Glomerular endothelial cell (primary cell): ENCODE measurements at places on chromosomes 3 and 15. TPM values are rescaled to one million over a fixed set of nuclear protein-coding genes. Genes with fewer than 3 reads are reported as not detected.

The BTLA gene
- total RNA-seq: not detected in 2 replicates

The IDH2 gene
- total RNA-seq: 88.2 and 116 TPM in 2 replicates

The FEZF2 gene
- not detected in 2 replicates for total RNA-seq

The PROS1 gene
- total RNA-seq: 25.4 and 26.1 TPM in 2 replicates

The MPI gene
- 50.8 and 59.4 TPM in 2 replicates for total RNA-seq

The MAP6D1 gene
- 5.3 and 10.0 TPM in 2 replicates for total RNA-seq

The CD80 gene
- not detected in 2 replicates for total RNA-seq

The ANAPC13 gene
- 55.4 and 59.3 TPM in 2 replicates for total RNA-seq

DNA sequence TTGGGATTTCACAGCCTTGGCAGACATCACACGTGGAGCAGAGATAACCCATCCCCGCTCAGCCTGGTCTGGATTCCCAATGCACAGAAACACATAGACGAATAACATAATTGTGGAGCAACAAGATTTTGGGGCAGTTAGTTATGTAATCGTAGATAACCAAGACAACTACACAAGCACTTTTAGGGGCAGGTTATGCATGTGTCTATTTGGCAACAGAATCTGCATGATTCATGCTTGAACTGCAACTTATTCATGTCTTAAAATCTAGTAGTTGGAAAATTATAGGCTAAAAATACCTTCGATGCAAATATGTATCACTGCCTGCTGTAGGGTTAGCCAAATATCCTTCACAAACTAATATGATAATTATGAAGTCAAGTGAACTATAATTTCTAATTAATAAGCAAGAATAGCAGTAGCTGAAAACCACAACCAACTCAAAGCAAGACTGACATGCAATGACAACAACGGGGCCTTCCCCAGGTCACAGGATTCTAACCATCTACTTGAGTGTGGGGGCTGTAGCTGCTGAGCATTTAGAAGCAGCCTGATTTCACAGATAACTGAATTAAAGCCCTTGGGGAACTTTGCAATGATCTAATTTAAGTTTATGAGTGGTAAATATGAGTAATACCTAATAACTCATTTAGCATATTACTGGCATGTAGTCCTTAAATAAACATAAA lies 31.1 kb downstream of the DGKG start:
- no peak for DNase-seq

DNA sequence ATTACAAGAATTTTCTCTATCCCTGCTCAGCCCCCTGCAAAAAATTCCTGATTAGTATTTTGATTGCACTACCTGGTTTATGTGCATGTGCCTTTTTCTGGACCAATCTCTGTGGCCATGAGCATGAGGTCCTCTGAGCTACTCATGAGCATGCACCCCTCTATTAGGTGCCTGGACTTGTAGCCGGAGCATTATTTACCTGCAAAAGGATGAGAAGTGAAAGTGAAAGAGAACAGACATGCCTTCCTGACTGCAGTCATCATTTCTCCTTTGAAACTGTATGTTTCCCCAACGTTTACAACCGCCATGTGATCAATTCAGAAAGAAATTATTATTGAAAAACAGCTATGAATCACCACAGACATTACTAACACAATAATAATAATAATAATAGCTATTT lies 1008.8 kb downstream of the ROBO2 start:
- no peak for DNase-seq

DNA sequence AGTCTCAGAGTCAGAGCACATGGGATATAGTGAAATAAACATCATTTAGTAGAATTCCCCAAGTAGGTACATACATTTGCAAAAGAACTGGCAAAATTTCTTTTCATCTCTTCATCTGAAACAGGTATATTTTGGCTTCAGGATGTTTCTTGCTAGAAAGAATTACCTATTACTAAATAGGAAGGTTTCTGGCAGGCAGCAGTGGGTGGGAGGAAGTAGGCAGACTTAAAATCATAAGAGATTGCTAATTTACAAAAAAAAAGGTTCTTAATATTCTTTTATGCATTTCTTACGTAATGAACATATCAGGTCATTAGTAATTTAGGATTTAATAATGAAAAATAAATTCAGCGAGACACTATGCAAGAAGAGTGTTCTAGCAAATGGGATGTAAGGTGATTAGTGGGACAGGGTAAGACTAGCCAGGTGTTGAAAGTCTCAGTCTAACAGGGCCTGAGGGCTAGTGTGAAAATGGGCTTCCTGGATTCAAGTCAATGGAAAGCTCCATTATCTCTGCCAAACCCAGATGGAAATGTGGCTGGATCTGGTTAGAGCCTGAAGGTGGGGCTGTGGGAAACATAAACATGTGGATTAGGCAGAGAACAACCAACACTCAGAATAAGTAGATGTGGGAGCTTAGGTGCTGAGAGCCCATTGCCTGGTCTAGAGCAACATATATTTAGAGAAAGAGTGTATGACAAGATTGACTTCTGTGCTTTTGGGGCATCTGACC lies 127.4 kb upstream of the FEZF2 start:
- DNase-seq: no peak

DNA sequence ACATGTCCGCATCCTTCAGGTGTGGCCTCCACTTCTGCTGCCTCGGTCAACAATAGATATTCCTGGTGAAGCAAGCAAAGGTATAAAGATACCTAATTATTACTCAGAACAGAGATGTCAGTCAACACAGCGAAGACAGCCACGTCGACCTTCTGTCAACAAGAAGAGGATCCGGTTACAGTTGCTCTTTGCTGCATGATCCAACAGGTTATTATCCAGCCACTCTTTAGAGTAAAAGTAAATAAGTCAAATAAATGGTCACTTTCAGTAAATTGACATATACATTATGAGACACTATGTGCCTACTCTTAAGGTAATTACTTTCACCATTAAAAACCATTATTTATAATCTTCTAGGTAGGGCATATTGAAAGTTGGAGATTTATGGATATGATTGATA lies 356.8 kb upstream of the ATP11B start:
- DNase-seq: no peak

- peak; percentile 52 for DNase-seq
Measured at GRCh38 chr15:33021806-33022389, 172.6 kb downstream of the FMN1 start.

DNA sequence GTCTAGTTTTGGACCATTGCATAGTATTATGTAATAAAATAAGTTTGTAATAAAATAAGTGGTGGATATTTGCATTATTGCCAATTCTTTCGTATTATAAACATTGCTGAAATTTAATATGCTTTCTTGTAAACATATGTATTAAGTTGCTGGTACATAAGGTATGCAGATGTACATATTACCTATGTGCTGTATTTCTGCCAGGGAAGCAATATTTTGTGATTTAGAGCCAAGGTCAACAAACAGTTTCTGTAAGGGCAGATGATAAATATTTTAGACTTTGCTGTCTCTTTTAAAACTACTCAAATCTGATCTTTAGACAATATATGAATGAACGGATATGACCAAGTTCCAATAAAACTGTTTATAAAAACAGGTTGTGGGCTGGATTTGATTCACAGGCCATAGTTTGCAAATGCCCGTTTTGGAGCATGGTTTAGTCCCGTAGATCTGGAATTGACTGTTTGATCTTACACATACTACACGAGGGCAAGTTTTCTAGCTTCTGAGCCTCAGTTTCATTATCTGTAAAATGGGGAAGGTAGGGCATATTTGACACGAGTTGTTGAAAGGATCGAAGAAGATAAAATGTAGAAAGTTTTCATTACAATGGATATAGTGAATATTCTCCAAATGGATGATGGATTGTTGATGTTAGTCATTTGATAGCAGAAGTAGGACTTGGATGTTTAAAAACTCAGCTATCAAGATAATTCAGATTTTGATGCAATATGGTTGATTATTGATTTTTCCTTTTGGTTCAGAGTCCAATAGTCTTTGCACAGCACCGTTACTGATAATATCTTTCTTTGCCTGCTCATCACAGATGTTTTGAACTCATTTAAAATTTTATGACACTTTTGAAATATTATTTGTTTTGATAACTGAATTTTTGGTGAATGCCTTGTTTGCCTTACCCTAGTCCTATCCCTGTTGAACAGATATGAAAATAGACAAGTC lies 394.6 kb downstream of the FEZF2 start:
- DNase-seq: peak; percentile 36

DNA sequence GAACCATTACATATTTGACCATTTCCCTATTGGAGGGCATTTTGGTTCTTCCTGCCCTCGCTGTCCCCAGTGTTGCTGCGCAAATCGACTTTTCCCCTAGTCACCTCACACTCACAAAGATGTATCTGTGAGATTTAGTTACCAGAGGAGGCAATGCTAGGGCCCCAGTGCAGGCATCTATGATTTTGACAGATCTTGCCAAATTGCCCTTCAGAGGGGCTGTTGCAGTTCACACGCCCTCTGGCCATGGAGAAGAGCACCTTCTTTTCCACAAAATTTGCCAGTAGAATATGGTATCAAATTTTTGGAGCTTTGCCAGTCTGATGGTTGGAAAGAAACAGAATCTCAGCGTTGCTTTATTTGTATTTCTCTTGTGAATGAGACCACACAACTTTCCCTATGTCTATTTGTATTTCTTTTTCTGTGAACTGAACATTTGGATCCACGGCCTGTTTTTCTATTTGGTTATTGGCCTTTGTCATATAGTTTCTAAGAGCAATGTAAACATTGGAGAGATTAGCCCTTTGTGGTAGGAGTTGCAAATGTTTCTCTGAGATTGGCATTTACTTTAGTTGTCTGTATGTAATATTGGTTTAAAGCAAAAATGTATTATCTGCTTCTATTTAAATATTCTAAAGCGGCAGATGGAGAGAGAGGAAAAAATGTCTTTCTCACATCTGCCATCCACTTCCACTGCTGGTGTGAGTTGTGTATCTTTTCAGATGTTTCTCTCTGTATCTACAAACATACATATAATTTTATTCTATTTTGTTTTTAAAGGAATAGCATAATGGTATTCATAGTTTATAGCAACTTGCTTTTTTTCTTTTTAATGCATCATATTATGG lies 66.1 kb downstream of the DNASE1L3 start:
- DNase-seq: no peak

DNA sequence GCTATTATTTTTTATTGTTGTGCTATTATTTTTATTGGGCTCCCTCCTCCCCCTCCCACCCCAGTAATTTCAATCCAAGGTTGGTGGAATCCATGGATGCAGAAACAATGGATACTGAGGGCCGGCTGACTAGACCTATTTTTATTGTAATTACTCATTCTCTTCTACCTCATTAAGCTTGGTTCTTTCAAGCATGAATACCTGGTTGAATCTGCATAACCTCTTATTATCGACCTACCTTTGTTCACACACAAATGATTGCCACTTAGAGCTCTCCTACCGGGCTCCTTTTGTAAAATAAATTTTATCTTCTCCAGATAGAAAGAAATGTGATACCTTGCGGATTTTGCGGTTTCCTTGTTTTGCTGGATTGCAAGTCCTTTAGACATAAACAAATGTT lies 31.6 kb downstream of the BTD start:
- no peak for DNase-seq

GRCh38 chr3:194323785-194324735 lies 27.1 kb downstream of the CPN2 start:
- DNase-seq: no peak

GRCh38 chr3:40518067-40518466 lies 6.7 kb upstream of the ZNF621 start:
- DNase-seq: no peak

DNA sequence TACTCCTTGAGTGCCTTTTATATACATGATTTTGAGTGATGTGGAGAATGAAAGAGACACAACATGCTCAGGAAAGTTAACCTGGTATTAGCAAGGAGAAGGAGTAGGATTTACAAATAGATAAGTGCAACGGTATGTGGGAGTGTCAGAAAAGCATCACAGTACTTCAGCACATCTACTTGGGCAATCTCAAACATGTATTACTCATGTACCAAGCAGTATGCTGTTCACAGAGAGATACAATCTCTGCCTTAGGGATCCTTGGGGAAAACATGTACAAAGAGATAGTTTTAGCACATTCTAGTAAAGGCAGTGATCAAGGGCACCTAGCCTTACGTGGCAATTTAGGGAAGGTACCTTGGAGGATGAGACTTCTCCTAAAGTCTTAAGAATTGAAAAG lies 146.5 kb downstream of the FILIP1L start:
- DNase-seq: no peak

DNA sequence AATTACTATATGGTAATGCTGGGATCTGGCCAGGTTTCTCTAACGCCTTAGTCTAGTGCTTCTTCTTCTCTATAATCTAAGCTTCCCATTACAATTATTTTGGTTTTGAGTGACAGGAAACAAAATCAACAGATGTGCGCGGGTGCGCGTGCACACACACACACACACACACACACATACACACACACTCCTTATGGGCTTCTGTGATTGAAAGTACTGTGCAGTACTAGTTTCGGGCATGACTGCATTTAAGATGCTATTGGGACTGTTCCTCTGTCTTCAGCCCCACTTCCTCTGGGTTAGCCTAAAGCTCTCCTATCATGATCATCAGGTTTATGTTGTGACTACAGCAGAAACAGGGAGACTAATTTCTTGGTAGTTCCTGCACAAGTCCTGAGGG lies 32.2 kb downstream of the EPHB1 start:
- no peak for DNase-seq

GRCh38 chr15:81945014-81945615 lies 100.7 kb downstream of the MEX3B start:
- DNase-seq: no peak

- no peak for DNase-seq
Measured at GRCh38 chr15:87312221-87312620, 944.3 kb downstream of the NTRK3 start.

DNA sequence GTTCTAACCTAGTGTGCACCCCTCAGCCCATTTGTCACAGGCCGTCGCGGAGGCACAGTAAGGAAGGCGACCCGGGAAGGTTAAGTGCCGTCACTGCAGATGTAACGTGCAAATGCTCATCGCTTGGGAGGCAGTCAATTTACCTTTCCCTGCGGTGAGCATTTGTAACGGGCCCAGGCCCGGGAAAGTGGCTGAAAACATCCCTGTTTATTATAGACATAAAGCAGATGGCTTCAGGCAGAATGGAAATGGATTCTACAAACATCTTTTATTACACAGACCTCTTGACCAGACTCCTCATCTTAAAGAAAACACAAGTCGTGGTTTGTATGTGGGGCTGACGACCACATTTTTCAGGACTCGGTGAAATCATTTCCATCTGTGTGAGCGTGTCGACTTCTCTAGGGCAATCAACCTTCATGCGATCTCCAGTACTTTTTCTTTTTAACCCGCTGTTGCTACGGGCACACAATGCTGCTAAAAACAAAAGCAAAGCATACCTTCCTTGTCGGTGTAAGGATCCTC lies 43.6 kb downstream of the NMNAT3 start:
- DNase-seq: no peak

DNA sequence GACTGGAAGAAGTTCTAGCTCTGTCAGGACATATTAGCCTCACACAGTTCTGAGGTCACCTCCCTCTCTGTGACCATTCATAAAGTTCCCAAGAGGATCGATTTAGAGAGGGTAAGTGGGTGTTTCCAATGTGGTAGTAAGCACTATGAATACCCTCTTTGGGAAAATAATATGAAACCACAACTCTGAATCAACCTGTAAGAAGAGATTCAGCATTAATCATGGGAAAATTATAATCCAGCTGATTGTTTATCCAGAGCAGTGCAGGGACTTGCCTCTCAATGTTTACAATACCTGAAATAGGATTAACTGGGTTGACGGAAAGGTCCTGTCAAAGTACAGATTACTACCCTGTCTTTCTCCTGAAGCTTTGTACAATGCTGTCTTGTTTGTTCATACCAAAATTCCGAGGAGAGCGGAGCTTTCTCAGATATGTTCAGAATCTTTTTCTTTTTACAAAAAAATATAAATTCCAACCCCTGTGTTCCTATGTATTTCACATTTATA lies 302.9 kb upstream of the DPPA4 start:
- DNase-seq: no peak

GRCh38 chr15:81284256-81285031 lies 39.5 kb downstream of the STARD5 start:
- DNase-seq: no peak
